ENCODE measurements at places on chromosomes 1 and 21. TPM values are rescaled to one million over a fixed set of nuclear protein-coding genes. Genes with fewer than 3 reads are reported as not detected.

GRCh38 chr1:215888159-215888558, 321.1 kb downstream of the KCTD3 start:
- no peak overlapping the region for H3K27ac ChIP-seq
- no peak for DNase-seq
- H3K27me3 ChIP-seq = no peaks in the 10 kb centered on the region
- H3K36me3 ChIP-seq = no peaks in the 10 kb centered on the region
- no peaks in the 10 kb centered on the region for H3K4me1 ChIP-seq
- H3K4me3 ChIP-seq = no peak overlapping the region

- DNase-seq = no peak
- H3K4me1 ChIP-seq = peaks cover 2% of the 10 kb centered on the region
- H3K36me3 ChIP-seq = no peaks in the 10 kb centered on the region
- H3K27ac ChIP-seq = no peak overlapping the region
Measured at GRCh38 chr1:182305861-182306260, 85.7 kb downstream of the GLUL start.

GRCh38 chr21:37765221-37765900, 150.9 kb downstream of the KCNJ6 start:
- H3K36me3 ChIP-seq = no peaks in the 10 kb centered on the region
- H3K27me3 ChIP-seq = no peaks in the 10 kb centered on the region
- peaks cover 60% of the 10 kb centered on the region for H3K4me1 ChIP-seq
- H3K27ac ChIP-seq = peak overlapping the region; percentile 76
- peak; percentile 54 for DNase-seq

DNA sequence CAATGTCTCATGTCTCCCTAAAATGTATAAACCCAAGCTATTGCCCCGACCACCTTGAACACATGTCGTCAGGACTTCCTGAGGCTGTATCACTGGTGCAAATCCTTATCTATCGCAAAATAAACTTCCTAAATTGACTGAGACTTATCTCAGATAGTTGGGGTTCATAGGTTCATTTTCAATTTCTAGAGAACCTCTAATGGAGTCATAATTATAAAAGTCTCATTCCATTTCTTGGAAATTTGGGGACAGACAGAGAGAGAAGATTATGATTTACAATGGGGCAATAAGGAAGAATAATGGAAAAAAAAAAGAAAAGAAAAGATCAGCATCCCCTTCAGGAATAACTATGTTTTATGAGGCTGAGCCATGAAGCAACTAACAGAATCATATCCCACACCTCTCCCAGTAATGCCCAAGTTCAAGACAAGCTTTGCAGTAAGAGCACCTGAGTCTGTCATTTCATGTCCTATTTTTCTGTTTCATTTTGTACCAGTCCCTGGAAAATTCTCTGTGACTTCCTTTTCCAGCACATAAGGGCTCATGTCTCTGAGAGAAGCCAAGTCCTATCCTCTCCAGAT, 70.0 kb upstream of the ETS2 start:
- H3K4me1 ChIP-seq = peaks cover 6% of the 10 kb centered on the region
- no peak overlapping the region for H3K4me3 ChIP-seq
- no peak overlapping the region for H3K27ac ChIP-seq
- no peak for DNase-seq
- no peaks in the 10 kb centered on the region for H3K36me3 ChIP-seq

GRCh38 chr1:159936273-159936904, 9.0 kb downstream of the IGSF9 start:
- peaks cover 3% of the 10 kb centered on the region for H3K36me3 ChIP-seq
- H3K4me1 ChIP-seq = peaks cover 54% of the 10 kb centered on the region
- H3K27ac ChIP-seq = no peak overlapping the region
- H3K4me3 ChIP-seq = no peak overlapping the region
- DNase-seq = no peak
- H3K27me3 ChIP-seq = no peaks in the 10 kb centered on the region

DNA sequence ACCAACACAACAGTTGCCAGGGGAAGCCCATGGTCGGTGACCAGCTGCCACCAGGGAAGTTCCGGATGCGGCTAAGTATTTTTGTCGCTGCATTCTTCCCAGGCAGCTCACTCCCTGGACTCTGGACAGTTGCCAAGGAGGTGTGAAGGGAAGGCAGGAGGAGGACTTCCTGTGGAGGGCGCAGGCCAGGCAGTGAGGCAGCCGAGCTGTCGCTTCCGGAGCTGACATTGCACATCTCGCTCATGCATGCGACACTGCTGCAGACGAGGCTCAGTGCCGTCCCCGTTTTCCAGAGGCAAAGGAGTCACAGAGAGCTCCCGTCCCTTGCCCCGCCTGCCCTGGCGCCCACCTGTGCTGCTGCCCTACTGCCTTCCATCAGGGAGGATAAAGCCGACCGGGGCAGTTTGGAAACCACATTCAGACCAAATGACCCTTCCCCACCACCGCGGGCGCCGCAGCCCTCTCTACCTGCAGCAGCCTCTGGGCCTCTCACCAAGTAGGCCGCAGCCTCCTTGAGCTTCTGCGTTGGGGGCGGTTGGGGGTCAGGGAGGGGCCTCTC, 81.4 kb downstream of the NENF start:
- H3K36me3 ChIP-seq = no peaks in the 10 kb centered on the region
- peaks cover 29% of the 10 kb centered on the region for H3K27me3 ChIP-seq
- H3K4me1 ChIP-seq = no peaks in the 10 kb centered on the region

- H3K4me1 ChIP-seq = peaks cover 5% of the 10 kb centered on the region
- no peaks in the 10 kb centered on the region for H3K36me3 ChIP-seq
- H3K27ac ChIP-seq = no peak overlapping the region
- H3K4me3 ChIP-seq = no peak overlapping the region
Measured at GRCh38 chr1:12127206-12127810, 39.5 kb upstream of the TNFRSF1B start.

- DNase-seq = peak; percentile 40
- no peak overlapping the region for H3K27ac ChIP-seq
- no peaks in the 10 kb centered on the region for H3K27me3 ChIP-seq
- no peak overlapping the region for H3K4me3 ChIP-seq
- no peaks in the 10 kb centered on the region for H3K36me3 ChIP-seq
- H3K4me1 ChIP-seq = peaks cover 7% of the 10 kb centered on the region
Measured at GRCh38 chr1:5707566-5708345, 284.5 kb downstream of the NPHP4 start.

- DNase-seq = no peak
- no peaks in the 10 kb centered on the region for H3K27me3 ChIP-seq
- H3K36me3 ChIP-seq = no peaks in the 10 kb centered on the region
- no peak overlapping the region for H3K4me3 ChIP-seq
- H3K4me1 ChIP-seq = no peaks in the 10 kb centered on the region
Measured at GRCh38 chr21:31786164-31786920, 54.4 kb upstream of the SCAF4 start.

- H3K36me3 ChIP-seq = peaks cover 7% of the 10 kb centered on the region
- no peak overlapping the region for H3K4me3 ChIP-seq
- H3K27ac ChIP-seq = no peak overlapping the region
- H3K27me3 ChIP-seq = no peaks in the 10 kb centered on the region
- DNase-seq = no peak
Measured at GRCh38 chr1:154155251-154155650, 378 bp upstream of the NUP210L start.

Gene FAM3B
- polyA plus RNA-seq = not detected

- no peaks in the 10 kb centered on the region for H3K36me3 ChIP-seq
- H3K27me3 ChIP-seq = peaks cover 4% of the 10 kb centered on the region
- no peak for DNase-seq
- H3K27ac ChIP-seq = no peak overlapping the region
- H3K4me3 ChIP-seq = peak overlapping the region; percentile 31
- peaks cover 3% of the 10 kb centered on the region for H3K4me1 ChIP-seq
Measured at GRCh38 chr1:23634840-23635651, 56.6 kb upstream of the RPL11 start.

Gene ZBTB18
- 5.8 TPM for polyA plus RNA-seq

DNA sequence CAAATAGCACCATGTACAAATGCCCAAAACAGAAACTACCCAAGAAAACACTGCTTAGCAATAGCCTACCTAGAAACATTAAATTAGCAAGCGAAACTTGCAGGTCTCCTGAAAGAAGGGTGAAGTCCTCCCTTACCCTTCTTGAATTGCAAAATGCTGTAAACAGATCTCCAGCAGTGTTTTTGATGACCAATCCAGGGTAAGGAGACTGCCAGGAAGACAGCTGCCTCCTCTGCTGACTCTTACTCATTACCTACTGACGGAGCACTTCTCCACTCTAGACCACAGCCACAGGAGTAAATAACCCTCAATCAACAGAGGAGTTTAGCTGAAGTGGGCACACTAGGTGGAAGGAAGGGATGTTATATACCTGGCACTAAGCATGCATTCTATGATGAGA, 32.2 kb upstream of the GADD45A start:
- no peaks in the 10 kb centered on the region for H3K27me3 ChIP-seq
- no peak overlapping the region for H3K27ac ChIP-seq
- DNase-seq = no peak
- no peaks in the 10 kb centered on the region for H3K36me3 ChIP-seq

DNA sequence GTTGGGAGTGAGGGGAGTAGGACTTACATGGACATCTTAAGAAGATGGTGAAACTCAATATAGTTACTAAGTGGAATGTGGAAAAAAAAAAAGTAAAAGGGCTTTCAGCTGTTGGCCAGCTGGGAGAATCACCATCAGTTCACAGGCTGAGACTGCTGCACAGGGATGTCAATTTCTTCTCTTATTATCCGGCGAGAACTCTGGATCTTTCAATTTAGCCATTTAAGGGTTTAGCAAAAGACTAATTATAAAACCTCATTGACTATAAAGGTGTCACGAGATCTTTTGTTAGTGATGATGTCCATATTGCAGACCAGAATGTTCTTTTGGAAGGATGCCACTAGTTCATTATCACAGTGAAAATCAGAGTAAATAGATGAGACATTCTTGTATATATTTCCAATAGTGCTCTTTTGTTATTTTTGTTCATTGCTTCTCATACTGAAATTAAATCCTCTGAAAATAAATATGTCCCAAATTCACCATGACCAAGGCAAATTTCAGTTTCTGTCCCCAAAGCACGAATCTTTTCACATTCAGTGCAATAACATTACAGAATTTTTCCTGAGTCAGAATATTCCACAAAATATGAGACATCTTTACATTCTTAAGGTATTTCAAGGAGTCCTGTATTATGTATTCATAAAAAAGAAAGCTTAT, 266.1 kb downstream of the DNM3 start:
- DNase-seq = no peak
- H3K27me3 ChIP-seq = no peaks in the 10 kb centered on the region
- no peak overlapping the region for H3K27ac ChIP-seq

Gene ALG14
- 1.5 TPM for polyA plus RNA-seq

DNA sequence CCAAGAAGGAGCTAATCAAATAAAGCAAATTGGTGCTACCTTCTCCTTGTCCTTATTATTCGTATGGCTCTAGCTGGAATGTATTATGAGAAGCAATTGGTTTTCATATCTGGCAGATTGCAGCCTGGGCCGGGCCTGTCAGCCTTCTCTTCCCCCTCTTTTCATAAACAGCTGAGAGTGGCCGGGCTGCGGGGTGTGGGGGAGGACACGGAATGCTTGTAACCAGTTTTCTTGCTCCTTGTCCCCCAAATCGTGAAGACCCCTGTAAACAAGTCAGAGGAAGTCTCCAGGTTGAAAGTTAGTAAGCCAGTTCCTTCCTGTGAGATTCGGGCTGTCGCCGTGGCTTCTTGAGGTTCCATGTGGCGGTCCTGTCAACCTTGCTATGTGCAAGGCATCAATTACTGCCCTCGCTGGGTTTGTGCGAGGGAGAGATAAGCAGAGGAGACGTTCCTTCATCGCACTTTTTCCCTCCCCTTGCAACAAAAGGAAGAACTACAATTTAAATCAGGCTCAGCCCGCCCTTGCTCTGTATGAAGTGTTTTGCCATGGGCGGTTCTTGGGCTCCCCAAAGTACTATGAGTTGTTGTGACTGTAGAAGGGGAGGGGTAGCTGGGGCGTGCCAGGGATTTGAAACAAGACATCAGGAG, 450.7 kb downstream of the CAMTA1 start:
- no peaks in the 10 kb centered on the region for H3K36me3 ChIP-seq
- no peak overlapping the region for H3K27ac ChIP-seq
- DNase-seq = no peak
- H3K27me3 ChIP-seq = peaks cover 6% of the 10 kb centered on the region
- H3K4me1 ChIP-seq = no peaks in the 10 kb centered on the region
- no peak overlapping the region for H3K4me3 ChIP-seq

Gene NCAM2
- polyA plus RNA-seq = 0.23 TPM

GRCh38 chr1:75725861-75726361, 1.4 kb downstream of the ACADM start:
- DNase-seq = no peak
- peaks cover 19% of the 10 kb centered on the region for H3K4me1 ChIP-seq
- peak overlapping the region; percentile 94 for H3K4me3 ChIP-seq
- H3K36me3 ChIP-seq = no peaks in the 10 kb centered on the region

Gene S100A14
- polyA plus RNA-seq = 1,249 TPM

GRCh38 chr1:40980068-40980452, 564 bp downstream of the CTPS1 start:
- H3K27ac ChIP-seq = peak overlapping the region; percentile 85
- H3K27me3 ChIP-seq = no peaks in the 10 kb centered on the region
- no peak for DNase-seq
- H3K4me3 ChIP-seq = peak overlapping the region; percentile 87
- H3K36me3 ChIP-seq = peaks cover 28% of the 10 kb centered on the region

Gene PLEKHA6
- polyA plus RNA-seq = 1.5 TPM

Gene TMEM52
- polyA plus RNA-seq = 0.10 TPM

DNA sequence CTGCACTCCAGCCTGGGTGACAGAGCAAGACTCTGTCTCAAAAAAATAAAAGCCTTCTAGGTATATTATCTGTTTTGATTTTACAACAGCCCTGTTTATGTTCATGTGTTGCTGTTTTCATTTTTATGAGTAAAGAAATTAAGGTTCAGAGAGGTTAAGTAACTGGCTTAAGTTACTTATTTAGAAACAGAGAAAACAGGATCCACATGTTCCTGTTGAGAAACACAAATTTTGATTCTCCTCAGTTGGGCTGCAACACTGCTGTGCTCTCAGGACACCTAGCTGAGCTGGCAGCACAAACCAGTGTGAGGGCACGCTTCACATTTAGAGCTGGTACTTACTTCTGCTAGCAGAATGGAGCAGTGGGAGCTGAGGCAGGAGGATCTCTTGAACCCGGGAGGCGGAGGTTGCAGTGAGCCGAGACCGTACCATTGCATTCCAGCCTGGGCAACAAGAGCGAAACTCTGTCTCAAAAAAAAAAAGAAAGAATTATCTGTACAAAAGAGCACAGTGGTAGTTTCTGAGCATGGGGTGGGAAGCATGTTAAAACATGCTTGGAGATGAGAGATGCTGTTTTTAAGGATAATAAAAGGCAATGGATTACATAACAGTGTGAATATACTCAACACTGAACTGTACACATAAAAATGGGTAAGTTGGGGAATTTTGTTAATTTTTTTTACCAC, 2.4 kb downstream of the SPRTN start:
- peak overlapping the region; percentile 0 for H3K4me3 ChIP-seq
- H3K4me1 ChIP-seq = peaks cover 22% of the 10 kb centered on the region
- H3K36me3 ChIP-seq = peaks cover 8% of the 10 kb centered on the region

Data from keratinocyte (primary cell).